ENCODE measurements at places on chromosomes 7 and 10.

- DNase-seq: no peak
These were observed 129.6 kb downstream of the PRPF18 start for GRCh38 chr10:13716081-13717071.

- no peak for DNase-seq
These were observed 1.7 kb upstream of the SPACDR start for GRCh38 chr7:100465702-100466311.

DNA sequence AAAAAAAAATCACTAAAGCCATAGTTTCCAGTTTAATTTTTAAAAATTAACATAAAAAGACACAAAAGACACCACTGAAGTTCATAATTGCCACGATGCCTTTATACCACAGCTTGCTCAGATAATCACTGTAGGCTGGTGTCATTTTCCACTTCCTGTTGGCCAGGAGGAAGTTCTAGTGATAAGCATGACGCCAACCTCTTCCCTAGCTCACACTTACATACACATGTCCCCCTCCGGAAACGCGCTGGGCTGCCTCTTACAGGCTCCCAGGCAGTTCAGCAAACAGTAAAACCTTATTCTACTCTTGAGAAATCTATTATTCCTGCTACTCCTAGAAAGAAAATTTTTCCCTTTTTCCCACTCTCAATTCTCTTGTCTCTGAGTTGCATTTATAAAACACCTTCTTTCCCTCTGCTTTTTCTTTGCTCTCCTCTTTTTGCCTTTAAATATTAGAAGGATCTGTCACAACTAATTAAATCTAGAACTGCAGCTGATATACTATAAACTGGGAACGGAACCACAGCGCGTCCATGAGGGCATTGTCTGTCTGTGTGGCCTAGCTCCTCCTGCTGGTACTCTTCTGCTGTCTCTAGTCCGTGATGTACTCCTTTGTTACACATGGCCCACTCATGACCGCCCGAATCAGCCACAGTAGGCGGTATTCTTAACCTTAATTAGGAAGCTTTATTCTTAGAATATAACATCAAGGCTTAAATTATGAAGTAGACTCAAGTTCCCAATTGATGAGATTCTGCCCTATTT lies 664.9 kb downstream of the CNTNAP2 start:
- DNase-seq: no peak

- DNase-seq: no peak
These were observed 63.3 kb downstream of the NOC3L start for GRCh38 chr10:94299417-94299816.

- DNase-seq: no peak
These were observed 20.8 kb upstream of the OR2A5 start for GRCh38 chr7:144027974-144028373.

- no peak for DNase-seq
These were observed at the start of gene AEBP1 for GRCh38 chr7:44103923-44104859. AEBP1 (plus strand) TSS chr7:44104345; CDS start chr7:44104666, 321 bp downstream.

- no peak for DNase-seq
These were observed 6.1 kb upstream of the VCL start for GRCh38 chr10:73991884-73992245.

GRCh38 chr10:99595770-99596465 lies 24.3 kb downstream of the SLC25A28 start:
- DNase-seq: no peak

DNA sequence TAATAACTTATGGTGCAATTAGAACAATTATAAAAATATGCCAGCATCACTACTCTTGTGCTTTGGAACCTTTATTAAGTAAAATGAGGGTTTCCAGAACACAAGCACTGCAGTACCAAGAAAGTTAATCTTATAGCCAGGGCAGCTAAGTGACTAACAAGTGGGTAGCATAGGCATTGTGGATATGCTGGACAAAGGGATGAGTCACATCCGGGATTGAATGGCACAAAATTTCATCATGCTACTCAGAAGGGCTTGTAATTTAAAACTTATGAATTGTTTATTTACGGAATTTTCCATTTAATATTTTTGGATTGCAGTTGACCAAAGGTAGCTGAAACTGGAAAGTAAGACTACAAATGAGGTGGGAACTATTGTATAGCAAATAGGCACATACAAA lies 250.6 kb downstream of the C7orf25 start:
- DNase-seq: no peak

GRCh38 chr7:83593921-83594475 lies 54.9 kb downstream of the SEMA3E start:
- DNase-seq: no peak

- DNase-seq: no peak
These were observed 104.5 kb upstream of the INSYN2A start for GRCh38 chr10:127300868-127301321.

DNA sequence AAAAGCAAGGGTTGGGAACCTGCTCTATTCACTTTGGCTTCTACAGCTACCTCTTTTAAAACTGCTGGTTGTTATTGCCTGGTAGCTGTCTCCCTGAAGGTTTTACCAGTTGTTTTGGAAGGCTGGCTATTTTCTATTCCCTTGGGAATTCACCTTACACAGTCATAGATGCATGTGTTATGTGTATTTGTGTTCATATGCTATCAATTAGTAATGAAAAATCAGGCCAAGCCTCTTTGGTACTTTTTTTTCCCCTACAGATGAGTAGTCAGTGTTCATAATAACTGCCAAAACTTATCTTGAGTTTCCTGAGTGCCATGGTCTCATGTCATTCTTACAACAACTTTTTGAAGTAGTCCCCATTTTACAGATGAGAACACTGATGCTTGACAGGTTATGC lies 738.0 kb upstream of the GALNT17 start:
- no peak for DNase-seq

DNA sequence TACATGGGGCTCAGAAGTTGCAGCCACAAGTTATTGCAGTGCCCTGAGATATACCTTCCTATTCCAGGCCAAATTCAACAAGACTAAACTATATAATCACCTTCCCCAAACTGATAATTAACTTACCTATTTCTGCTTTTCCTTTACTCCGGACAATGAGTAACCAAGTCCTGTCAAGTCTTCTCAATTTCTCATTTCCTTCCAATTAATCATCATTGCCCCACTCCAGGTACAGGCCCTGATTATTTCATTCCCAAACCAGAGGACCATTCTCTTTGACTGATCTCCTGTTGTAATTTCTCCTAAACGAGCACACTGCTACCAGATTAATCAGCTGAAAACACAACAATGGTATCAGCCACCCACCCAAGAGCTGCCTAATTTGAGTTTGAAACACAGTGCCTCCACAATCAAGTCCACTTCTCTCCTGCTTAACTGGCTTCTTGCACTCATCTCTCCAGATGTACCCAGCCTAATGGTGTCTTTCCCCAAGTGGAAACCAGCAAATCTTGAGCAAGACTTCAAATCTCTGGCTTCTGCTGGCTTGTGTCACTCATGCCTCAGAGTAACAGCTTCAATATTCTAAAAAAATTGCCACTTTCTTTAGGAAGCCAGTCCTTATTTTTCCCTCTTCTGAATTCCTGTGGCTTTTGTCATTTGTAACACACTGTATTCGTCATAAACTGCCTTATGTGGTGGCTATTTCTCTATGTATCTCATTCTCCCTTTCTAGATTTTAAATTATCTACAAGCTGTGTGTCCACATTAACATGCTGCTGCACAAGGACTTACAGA lies 89.1 kb downstream of the CDK6 start:
- no peak for DNase-seq

DNA sequence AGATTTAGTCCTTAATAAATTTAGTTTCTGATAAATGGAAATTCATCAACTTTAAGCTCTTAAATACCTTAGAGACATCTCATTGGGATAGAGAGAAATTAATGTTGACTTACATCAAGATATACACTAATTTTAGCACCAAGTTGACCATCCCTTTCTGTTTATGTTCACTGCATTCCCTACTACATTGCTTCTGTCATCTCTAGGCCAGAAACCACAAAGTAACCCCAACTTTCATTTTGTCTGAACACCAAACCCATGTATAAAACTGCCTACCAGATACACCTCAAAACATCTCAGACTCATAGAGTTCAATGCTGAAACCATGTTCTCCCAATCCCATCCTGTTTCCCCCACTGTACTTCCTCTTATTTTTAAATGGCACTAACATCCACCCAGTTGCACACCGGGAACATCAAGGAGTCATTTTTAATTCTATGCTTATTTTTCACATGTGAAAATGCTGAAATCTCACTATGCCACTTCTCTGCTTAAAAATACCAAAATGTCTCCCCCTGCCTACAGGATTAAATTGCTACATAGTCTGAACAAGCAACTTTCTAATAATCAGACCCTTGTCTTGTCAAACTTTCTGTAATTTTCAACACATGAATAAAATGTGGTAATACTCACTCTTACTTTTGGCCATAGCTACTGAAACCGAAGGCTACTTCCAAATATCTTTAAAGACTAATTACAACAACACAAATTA lies 201.6 kb downstream of the SEMA3D start:
- DNase-seq: no peak

- DNase-seq: no peak
These were observed 603 bp upstream of the HECW1 start for GRCh38 chr7:43111630-43112458.

GRCh38 chr10:34081347-34081743 lies 733.8 kb downstream of the PARD3 start:
- DNase-seq: no peak

DNA sequence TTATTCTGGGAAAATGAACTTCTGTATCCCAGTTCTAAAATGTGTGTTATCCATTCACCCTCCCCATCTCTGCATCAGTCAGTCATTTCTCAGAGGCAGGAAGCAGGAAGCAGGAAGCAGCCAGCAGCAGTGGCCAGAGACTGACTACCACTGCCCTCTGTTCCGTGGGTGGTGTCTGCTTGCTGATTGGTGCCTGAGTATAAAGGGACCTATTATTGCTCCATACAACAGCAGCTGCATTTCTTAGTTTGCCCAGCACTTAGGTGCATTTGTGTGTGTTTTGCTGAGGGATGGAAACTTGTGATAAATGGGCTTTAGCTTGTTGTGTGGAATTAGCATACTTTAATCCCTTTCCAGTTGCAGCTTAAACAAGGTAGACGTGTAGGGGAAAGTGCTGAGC lies 582.2 kb downstream of the SORCS1 start:
- no peak for DNase-seq

GRCh38 chr7:66528652-66529051 lies 100.0 kb upstream of the KCTD7 start:
- DNase-seq: no peak

DNA sequence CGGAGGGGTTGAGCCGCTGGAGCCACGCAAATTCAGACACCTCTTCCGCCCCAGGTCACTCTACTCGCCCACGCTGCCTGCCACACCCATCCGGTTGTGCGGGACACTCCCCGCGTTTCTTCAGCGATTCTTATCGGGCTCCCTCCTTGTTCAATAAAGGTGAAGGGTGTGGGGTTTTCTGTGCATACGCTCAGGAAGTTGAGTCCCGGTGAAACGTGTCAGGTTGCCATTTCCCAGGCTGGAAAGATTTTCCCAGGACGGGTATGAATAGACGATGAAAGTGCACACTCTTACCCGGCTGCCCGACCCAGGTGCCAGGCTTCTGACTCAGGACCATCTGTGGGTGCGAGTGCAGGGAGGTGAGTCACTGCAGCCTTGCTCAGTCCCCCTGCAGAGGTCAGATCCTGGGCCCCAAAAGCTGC lies 22.0 kb downstream of the KLF6 start:
- DNase-seq: no peak

DNA sequence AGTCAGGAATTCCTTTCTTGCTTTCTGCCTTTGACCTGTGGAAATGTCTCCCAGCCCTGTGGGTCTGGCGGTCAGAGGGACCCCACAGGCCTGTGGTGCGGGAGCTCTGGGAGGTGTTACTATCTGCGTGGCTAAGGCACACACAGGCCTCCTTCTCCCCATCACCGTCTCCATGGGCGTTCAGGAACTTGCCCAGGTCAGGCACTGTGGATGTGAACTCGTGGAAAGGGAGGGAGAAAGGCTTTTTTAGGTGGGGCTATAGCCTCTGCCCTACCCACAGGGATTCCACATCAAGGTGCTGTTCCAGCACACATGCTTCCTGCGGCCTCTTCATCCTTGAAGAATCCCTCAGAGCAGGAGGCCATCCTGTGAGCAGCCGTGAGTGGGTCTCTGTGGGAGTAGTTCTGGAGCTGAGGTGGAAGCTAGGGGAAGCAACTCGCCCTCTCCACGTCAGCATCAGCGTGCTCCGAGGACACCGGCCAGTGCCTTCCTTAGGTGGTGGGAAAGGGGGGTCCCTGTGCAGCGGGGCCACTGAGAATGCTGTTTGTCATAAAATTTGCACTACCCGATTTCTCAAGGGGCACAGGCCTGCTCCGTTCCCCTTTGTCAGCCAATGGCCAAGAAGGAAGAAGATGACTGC lies 7.5 kb upstream of the ATP6V0E2 start:
- no peak for DNase-seq

DNA sequence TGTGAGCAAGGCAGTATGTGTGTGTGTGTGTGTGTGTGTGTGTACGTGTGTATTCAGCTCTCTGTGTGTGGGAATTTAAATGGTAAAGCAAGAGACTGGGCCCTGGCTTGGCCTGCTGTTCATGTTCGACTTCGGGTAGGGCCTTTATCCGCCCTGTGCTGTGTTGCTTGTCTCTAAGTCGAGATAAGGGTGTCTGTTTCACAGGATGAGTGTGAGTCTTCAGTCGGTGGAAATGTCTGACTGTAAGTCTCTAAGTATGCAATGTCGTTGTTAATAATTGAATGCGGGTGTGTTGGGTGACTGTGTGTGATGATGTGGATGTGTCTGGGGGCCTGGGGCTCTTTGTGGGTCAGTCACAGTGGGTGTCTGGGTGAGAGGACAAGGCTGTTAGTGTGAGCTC lies 34.8 kb downstream of the HIF1AN start:
- no peak for DNase-seq

DNA sequence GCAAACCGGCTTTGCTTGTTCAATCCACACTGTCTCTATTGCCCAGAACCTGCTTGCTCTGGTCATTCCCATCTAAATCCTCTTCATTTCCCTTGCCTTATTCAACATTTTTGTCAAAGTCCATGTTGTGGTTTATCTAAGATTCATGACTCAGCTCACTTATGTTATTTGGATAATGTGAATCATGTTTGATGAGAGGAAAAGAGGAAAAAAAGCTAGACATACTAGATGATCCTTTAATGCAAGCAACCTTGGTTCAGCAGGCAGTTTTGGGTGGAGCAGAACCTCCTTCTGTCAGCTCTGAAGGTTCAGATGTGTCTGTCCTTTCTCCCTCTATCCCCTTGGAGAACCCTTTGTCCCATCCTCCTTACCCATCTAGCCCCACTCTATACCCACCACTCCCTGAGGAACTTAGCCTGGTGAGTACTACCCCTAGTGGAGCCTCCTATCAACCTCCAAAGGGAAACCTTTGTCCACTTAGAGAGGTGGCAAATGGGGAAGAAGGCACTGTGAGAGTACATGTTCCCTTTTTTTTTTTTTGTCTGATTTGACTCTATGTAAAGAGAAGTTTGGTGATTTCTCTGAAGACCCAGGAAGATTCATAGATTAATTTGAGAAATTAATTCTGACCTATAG lies 2.1 kb upstream of the SAMD9L start:
- no peak for DNase-seq

DNA sequence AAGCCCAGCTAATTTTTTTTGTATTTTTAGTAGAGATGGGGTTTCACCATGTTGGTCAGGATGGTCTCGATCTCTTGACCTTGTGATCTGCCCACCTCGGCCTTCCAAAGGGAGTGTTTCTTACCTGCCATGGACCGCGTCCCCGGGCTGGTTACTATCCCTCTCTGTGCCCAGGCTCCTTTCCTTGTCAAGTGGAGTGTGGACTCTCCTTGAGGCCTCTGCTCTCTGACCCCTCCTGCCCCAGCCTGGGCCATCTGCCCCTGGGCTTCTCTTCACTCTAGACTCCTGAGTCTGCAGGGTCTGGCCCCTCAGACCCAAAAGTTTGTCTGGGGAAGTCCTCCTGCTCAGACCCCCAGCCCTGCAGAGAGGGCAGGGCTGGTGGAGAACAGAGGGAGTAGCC lies 20.7 kb downstream of the NEURL1 start:
- DNase-seq: no peak

Data from GM18507 (cell line).